AG09319 (cell line): ENCODE measurements at places on chromosomes 11 and 22.

- no peak for DNase-seq
These were observed 19.6 kb downstream of the FGF3 start for GRCh38 chr11:69799582-69799981.

DNA sequence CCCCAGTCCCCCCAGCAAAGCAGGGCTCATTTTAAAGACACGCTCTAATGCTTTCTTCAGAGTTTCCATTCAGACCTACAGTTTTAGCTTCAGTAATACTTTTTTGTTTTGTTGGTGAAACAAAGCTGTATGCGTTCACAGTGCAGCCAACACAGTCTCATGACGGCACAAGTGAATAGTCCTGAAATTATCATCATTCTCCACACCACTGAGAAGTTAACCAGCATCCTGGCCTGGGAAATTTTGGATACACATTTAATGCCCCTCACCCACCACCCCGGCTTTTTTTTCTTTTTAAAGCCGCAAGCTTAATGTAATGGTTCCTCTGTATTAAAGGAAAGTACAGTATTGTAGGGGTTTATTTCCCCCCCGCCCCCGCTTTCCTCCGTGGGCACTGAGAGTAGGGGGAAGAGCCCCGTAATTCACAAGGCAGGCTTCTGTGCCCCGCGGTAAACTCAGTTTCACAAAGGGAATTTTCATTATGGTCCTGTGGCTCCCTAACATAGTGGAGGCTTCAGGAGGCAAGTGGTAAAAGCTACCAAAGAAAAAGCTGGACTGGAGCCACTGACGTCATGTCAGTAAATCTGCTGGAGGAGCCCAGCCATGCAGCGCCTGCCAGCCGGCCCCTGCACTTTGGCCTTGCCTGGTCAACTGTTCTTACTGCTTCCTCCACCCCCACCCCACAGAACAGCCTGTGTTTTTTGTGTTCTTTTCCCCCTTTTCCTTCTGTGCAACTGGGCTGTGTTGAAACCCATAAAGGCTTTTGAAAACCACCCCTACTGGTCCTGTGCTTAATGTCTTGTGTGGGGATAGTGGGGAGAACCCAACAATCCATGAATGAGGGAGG lies 18.2 kb downstream of the TEAD1 start:
- DNase-seq: peak; percentile 64

DNA sequence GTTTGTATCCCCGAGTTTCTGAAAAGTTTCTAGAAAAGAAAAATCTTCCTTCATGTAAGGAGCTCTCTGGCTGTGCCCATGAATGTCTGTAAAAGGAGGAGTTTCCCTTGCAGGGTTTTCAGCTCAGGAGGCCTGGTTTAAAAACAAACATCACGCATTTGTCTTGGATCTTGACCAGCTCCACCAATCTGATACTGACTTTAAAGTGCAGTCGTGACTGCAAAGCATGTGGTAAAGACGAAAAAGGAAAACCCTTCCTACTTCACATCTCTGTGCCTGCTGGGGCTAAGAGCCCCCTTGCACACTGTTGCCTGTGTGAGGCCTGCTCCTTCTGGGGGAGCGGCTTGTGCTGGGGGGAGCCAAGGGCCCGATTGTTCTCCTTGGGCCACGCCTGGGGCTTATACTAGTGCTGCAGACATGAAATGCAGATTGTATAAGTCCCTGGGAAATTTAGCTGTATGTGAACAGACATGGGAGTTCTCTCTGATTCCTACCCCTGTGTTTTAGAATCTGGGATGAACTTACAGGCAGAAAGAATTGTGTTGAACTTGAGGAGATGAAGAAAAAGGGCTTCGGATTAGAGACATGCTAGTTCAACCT lies 62.1 kb downstream of the ADAMTS15 start:
- DNase-seq: no peak

- DNase-seq: no peak
These were observed 97.2 kb downstream of the PIWIL4 start for GRCh38 chr11:94664346-94664745.

GRCh38 chr11:74297484-74297883 lies 14.0 kb downstream of the P4HA3 start:
- no peak for DNase-seq

DNA sequence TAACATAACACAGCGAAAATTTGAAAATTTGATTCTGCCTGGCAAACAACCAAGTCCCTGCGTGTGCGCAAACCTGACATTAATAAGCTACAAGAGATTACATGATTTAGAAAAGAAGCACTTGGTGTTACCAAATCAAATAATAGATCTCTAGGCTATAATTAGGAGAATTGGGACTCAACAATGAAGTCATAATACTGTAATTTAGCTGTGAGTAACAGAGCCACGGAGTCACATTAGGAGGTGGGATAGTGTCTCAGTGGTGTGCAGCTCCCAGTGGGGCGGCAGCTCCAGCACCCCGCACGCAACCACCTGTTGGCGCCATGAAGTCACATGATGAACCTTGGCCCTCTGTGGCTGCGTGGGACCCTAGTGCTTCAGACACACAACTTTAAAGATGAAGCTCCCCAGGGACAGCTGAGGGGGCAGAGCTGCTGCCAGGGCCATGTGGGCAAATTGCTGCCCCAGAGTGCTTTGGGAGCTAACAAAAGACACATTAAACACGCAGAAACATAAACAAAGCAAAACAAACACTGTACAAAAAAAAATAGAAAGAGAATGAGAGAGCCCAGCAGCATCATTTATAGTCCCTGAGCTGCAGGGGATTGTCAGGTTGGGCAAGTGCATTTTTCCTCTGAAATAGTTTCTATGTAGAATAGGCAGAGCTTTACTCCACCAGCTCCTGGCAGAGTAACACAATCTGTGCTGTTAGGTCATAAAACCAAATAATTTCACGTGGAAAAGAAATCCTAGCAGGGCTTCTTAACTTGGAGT lies 605.6 kb downstream of the SOX6 start:
- DNase-seq: no peak

GRCh38 chr11:28146123-28146751 lies 38.0 kb downstream of the METTL15 start:
- peak; percentile 51 for DNase-seq

DNA sequence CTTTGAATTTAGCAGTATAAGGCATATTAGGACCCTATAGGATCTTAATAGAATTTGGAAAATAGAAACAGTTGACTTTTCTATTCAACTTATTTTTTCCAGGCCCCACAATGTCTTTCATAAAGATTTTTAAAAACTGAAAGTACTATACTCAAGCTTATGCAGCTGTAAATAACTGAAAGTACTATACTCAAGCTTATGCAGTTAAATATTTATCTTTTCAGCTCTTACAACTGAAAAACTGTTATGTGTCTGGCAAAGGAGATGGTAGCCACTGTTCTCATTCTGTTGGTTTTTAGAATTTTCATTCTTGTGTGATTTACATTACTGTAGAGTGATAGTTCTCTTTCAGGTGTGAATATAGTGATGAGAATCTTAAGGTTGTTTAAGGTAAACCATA lies 16.5 kb downstream of the HIPK3 start:
- no peak for DNase-seq

GRCh38 chr11:120057595-120058581 lies 80.0 kb downstream of the TRIM29 start:
- DNase-seq: no peak

GRCh38 chr11:132496341-132496740 lies 1036.0 kb downstream of the OPCML start:
- no peak for DNase-seq

DNA sequence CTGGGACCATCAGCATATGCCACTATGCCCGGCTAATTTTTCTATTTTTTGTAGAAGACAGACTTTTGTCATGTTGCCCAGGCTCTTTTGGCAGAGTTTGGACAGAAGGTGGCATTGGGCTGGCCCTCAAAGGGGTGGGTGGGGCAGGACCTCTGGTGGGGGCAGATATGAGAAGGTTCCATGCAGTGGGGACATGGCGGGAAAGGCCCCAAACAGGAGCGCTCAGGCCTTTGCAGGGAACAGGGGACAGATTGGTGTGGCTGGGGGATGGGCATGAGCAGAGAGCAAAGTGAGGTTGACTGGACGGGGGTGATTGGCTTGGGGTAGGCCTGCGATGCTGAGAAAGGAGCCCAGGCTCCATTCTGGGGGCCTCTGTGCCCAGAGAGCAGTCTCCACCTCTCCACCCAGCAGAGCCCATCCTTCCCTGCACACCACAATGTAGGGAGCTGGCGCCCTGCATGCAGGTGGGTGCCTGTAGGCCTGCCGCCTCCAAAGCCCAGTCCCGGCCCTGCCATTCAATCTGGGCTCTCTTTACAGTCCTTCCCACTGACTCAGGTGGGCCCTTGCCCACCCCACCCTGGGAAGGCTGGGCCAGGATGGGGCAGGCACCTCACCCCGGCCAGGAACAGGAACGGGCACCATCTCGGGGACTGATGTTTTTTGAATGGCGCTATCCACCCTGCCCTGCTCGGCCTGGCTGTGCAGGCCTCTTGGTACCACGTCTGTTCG lies 98.7 kb downstream of the MORC2 start:
- no peak for DNase-seq

DNA sequence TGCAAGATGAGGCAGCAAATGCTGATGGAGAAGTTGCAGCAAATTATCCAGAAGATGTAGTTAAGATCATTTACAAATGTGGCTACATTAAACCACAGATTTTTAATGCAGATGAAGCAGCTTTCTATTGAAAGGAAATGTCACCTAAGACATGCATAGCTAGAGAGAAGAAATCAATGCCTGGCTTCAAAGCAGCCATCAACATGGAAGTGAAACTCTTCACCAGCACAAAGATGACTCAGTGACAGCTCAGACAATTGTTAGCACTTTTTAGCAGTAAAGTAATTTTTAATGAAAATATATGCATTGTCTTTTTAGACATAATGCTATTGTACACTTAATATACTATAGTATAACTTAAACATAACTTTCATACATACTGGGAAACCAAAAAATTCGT lies 71.4 kb downstream of the FANCF start:
- no peak for DNase-seq

DNA sequence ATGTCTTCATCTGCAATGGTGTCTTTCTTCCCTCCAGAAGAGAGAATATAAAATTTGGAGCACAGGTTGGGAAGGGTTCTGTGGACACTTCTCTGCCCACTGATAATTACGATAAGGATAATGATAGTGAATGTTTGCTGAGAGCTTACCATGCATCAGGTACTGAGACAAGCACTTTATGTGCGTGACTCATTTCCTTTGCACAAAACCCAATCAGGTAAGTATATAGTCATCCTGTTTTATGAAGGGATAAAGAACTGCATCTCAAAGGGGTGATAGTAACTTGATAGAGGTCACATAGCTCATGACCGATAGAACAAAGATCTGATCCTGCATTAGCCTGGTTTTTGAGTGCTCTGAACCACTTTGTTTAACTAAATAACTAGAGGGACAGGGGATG lies 9.4 kb downstream of the DRD2 start:
- DNase-seq: no peak

GRCh38 chr11:43234881-43235280 lies 76.9 kb upstream of the API5 start:
- DNase-seq: no peak

GRCh38 chr11:72578051-72578450 lies 96.2 kb downstream of the PDE2A start:
- DNase-seq: no peak

GRCh38 chr22:48282804-48283203 lies 1520.4 kb downstream of the TBC1D22A start:
- no peak for DNase-seq

GRCh38 chr11:113615773-113616172 lies 90.3 kb downstream of the TMPRSS5 start:
- no peak for DNase-seq

DNA sequence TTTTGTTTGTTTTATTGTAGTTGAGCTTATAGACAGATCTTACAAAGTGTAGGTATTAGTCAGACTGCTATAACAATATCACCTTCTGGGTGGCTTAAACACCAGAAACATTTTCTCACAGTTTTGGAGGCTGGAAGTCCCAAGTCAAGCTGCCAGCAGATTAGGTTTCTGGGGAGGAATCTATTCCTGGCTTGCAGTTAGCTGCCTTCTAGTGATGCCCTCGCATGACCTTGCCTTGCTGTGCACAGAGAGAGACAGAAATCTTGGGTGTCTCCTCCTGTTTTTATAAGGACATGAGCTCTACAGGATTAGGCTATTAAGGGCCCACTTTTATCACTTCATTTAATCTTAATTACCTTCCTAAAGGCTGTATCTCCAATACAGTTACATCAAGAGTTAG lies 1635.2 kb downstream of the FAM181B start:
- no peak for DNase-seq

GRCh38 chr11:131530407-131530806 lies 160.0 kb downstream of the NTM start:
- DNase-seq: no peak

DNA sequence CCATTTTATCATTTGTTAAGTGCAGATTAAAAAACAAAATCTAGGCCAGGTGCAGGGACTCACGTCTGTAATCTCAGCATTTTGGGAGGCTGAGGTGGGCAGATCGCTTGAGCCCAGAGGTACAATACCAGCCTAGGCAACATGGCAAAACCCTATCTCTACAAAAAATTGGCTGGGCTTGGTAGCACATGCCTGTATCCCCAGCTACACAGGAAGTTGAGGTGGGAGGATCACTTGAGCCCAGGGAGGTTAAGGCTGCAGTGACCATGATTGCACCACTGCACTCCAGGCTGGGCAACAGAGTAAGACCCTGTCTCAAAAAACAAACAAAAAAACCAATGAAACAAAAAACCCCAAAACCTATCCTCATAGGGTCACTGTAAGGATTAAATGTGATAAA lies 32.9 kb downstream of the HIRA start:
- DNase-seq: no peak

- no peak for DNase-seq
These were observed 10.4 kb upstream of the SLCO2B1 start for GRCh38 chr11:75140269-75141138.

GRCh38 chr11:130523609-130524008 lies 75.2 kb downstream of the ADAMTS15 start:
- DNase-seq: no peak

DNA sequence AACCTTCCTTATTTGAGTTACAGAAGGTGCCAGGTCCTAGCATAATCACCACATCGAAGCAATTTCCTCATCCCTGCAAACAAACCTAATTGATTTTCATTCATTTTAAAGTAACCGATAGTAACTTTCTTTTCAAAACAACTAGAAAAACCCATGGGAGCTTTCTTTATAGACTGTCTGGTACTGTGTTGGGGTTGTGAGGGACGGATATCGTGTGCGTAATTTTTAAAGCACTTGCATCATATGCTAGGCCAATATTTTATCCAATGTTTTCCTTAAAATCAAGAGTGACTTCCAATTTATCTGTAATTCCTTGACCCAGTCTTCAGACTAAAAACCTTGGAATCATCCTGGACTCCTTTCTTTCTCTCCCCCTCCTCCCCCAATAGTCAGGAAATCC lies 271.5 kb upstream of the SESN3 start:
- DNase-seq: no peak

- DNase-seq: no peak
These were observed 393 bp downstream of the RELA start for GRCh38 chr11:65662247-65662798.
